Renal pelvis (tissue), 12 donors: ENCODE measurements at places on chromosomes 4 and X. TPM values are rescaled to one million over a fixed set of nuclear protein-coding genes. Genes with fewer than 3 reads are reported as not detected.

DNA sequence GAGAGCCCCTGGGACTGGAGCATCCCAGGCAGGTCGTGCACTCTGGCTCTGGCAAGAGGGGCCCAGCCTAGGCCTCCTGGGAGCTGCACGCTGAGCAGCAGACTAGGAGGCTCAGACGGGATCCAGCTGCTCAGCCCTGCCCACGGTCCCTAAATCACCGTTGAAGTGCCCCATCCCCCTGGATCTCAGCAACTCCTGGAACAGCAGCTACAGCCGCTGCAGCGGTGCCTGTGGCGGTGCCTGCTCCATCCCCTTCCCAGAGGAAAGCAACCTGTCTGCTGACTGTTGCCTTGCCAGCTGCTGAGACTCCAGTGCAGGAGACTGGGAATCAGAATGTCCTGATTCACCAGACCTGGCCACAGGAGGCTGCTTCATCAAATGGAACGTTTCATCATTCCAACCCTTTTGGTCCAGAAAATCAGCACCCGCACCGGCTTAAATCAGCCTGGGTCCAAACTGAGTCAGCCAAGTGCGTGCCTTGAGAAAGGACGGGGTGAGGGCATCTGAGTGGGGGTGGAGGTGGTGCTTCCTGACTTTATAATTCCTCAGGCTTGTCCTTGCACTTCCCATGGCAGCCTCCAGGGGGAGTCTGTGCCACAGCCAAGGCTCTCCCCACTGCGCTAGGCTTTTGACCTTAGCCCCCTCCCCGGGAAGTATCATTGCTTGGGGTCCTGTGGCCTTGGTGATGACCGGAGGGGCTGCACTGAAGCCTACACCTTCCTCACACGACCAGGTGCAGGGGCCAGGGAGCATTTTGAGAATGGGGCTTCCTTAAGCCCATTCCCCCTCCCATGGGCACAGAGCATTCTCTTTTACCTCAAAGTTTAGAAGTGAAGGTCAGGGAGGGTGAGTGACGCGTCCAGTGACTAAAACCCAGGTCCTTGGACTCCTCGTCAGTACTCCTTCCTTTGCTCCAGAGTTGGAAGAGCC is 6.5 kb downstream of the ZNF185 start:
- no peak for DNase-seq

GRCh38 chrX:42269186-42269585 is 345.8 kb upstream of the CASK start:
- no peak for DNase-seq

- no peak for DNase-seq
These were observed 19.1 kb downstream of the PIR start for GRCh38 chrX:15474028-15474427.

SGCB gene
- 41.6 TPM for polyA plus RNA-seq

GPR143 gene
- polyA plus RNA-seq = 13.3 TPM
